ENCODE measurements at places on chromosomes 16 and 17.

- no peak for DNase-seq
Measured at GRCh38 chr17:31824766-31825360, 34.2 kb downstream of the COPRS start.

- no peak for DNase-seq
Measured at GRCh38 chr16:23668873-23669272, 9.8 kb upstream of the PLK1 start.

DNA sequence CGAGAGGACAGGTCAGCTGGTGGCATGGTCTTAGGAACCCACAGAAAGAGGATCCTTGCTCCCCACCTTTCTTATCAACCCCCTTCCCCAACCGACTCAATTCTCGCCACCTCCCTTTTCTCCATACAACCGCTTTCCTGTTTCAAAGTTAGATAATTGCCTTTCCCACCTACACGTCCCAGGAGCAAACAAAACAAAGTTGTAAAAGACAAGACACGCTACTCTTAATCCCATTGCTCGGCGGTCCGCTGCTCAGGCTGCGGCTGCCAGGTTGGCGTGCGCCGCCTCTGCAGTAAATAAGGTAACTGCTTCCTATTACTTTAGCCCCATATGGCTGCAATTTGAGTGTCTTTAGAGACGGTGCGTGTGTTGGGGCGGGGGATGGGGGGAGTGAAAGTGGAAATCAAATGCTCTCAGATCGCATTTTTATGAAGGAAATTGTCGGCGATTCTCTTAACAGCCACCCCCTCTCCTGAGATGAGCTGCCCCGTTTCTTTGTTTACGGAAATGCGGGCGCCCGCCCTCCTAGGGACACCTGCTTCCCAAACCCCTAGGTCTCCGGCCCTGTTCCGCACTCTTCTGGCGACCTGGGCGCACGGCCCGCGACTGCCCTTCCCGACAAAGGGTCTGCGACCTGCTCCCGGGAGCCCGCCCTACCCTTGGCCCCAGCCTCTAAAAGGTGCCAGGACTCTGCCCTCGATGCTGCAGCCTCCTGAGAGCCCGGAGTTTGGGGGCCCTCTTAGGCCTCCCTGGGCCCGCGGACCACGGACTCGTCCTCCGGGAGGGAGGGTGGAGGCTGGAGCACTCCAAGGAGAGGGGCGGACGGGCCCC lies 3.7 kb upstream of the CBX8 start:
- DNase-seq: peak; percentile 33

DNA sequence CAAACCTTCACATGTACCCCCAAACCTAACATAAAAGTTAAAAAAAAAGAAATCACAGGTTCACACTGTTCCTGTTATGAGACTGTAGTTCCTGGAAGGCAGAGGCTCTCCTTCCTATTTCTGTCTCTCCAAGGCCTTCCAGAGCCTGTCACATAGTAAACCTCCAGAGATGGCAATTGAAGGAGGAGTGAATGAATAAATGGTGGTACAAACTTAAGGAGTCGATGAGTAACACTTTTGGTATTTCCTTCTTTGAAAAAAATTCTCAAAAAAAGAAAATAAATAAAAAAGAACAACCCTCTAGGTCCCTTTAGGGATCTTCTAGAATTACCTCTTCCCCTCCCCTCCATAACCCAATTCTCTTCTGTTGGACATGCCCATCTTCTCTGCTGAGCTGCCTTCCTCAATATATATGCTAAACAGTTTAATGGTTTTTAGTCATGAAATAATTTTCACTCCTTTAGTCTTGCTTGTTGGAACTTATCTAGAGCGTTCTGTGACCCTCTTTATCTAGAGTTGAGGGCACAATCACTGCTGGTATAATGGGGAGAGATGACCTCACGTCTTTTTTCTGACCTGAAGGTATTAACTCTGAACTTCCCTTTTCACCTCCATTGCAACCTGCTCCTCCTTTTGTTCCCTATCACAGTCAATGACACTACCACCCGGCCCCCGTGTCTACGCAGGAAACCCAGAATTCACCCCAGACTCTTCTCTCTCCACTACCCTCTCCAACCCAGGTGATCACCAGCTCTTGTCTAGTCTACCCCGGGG lies 1.7 kb upstream of the TAF15 start:
- DNase-seq: no peak

DNA sequence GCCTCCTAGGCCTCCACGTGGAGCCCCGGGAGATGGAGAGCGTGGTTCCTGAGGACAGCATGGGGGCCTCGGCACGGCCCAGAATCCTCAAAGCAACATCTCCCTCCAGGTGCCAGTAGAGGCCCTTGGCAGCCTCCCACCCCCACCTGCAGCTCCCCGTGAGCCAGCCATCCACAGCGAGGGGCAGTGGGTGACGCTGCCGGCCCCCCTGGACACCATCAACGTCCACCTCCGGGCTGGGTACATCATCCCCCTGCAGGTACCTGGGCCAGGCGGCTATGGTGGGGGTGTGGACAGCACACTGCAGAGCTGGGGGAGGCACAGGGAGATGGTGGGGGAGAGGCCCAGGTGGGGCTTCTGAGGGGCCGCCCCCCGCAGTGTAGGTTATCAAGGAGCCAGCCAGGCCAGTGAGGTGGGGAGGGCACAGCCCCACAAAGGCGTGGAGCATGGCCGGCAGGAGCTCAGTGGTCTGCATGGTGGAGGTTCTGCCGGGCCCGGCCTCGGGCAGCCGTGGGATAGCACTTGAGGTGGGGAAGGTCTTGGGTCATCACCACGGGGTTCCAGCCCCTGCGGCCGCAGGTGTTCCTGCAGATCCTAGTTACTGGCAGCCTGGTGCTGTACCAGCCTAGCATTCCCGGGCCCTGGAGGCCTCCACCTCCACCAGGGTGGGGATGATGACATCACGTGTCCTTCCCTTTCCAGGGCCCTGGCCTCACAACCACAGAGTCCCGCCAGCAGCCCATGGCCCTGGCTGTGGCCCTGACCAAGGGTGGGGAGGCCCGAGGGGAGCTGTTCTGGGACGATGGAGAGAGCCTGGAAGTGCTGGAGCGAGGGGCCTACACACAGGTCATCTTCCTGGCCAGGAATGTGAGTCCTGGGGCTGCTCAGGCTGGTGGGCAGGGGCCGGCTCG lies 16.4 kb downstream of the GAA start:
- no peak for DNase-seq

GRCh38 chr17:58534331-58534730 lies 19.9 kb upstream of the MTMR4 start:
- DNase-seq: no peak

DNA sequence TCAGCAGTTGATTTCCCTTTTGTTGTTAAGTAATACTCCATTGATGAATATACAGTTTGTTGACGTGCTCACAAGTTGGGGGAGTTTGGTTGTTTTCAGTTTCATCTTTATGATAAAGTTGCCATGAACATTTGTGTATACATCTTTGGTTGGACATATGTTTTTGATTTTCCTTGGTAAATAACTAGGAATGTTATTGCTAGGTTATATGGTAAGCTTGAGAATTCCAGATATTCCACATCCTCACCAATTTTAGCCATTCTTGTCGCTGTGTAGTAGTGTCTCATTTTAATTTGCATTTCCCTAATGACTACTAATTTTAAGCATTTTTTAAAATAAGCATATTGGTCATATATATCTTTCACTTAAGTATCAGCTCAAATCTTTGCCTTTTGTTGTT lies 55.0 kb upstream of the RASL10B start:
- DNase-seq: no peak

- DNase-seq: no peak
Measured at GRCh38 chr17:65544672-65545071, 16.8 kb downstream of the AXIN2 start.

GRCh38 chr16:24822542-24822941 lies 23.2 kb upstream of the SLC5A11 start:
- DNase-seq: no peak

DNA sequence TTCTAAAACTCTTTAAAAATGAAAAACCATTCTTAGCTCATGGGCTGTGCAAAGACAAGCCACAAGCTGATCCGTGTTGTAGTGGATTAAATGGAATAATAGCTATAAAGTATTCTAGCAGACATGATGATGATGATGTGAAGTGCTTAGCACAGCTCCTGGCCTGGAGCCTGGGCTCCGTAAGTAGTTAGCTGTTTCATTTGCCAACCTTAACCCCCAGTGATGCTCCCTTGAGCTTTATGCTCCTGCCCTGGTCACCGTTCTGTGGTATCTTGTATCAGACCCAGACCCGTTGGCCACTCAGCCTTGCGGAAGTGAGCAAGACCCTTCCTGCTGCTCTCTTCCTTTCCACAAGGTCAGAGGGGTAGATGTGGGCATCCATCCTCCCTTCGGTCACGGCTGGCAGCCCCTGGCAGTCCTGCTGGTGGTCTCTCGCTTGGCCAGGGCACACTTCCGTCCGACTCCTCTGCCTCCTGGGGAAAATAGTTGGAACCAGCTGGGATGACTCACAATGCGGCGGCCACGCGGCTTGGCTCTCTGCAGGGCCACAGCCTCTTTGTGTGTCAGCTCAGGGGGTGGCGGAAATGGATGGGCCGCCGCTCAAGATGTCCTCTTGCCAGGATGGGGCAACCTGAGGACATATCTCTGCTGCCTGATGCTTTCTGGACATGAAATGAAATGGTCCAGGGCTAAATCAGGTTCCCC lies 79.1 kb downstream of the GPR139 start:
- no peak for DNase-seq

- DNase-seq: no peak
Measured at GRCh38 chr17:58278661-58279015, 2.1 kb downstream of the MPO start.

DNA sequence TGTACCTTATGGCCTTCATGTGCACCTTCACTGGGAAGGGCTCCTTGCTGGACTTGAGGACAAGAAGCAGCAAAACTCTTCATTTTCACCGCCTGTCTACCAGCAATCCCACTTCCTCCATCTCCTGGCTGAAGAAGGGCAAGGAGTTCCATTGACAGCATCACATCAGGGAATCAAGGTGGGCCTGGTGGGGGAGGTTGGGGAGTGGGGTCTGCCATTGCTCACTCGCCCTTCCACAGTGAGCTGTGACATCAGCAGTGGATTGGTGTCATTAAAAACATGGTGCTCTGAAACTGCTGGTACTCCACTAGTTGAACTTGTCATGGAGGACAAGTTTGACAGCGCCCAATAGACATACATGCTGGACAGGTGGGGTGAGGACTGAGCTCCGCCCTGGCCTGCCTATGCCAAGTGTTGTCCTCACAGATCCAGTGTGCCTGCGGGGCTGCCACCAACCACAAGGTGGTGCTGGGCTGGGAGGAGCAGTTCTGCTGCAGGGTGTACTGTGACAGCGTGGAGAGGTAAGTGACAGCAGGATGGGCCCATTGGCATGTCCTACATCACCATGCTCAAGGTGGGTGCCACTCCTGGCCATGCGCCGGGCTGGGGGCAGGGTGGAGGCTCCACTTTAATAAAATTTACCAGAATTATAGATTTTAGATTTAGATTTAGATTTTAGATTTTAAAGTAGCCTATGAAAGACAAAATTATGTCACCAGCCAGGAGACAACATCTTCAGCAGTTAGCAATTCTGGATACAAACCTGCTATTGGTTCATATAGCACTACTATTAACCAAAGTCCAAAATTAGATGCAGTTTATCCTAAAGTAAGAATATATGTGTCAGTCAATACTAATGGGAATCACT lies 1729.1 kb downstream of the TP53TG3F start:
- DNase-seq: no peak

DNA sequence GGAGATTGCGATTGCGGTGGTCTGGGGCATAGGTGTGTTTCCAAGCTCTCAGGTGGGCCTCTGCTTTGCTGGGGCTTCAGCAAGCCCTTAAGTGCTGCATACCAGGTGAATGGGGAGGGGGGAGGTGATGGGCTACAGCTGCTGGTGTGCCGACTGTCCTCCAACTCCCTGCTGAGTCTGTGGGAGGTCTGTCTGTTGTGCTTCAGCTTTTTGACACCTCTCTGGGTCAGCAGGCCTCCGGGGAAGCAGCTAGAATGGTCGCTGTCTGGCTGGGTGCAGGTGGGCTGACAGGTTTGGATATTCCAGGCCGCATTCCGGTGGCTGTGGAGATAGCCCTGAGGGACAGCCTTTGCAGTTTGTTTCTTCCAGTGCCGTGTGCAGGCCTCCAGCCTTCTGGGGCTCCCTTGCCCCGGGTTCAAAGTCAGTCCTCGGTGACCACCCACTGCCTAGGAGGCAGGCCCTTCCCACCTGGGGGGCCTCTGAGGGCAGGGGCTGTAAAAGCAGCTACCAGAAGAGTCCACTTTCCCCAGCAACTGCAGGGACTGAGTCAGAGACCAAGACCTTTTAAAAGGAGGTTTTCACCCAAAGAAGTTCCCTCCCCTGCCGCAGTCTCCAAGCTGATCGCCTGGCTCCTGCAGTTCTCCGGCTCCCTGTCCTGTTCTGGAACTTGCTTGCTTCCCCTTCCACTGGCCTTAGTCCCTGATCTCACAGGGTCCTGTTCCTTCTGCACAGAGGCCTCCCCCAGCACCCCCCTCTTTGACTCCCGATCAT lies 2.0 kb upstream of the TTYH2 start:
- DNase-seq: no peak

DNA sequence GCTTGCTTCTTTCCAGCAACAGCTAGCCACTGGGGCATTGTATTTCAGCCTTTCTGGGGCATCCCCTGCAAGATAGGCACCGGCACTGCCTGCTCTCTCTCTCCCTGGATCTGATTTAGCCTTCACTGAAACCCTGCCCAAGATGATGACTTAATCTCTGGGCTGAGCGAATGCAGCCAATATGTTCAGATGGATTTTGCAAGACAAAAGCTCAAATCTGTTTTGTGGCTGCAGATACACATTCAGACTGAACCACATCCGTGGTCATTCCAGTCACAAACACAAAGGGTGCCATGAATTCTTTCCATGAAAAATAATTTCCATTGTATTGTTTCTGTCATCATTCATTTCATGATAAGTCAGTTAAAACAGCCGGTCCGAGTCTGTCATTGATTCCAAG lies 24.2 kb downstream of the SOST start:
- no peak for DNase-seq

DNA sequence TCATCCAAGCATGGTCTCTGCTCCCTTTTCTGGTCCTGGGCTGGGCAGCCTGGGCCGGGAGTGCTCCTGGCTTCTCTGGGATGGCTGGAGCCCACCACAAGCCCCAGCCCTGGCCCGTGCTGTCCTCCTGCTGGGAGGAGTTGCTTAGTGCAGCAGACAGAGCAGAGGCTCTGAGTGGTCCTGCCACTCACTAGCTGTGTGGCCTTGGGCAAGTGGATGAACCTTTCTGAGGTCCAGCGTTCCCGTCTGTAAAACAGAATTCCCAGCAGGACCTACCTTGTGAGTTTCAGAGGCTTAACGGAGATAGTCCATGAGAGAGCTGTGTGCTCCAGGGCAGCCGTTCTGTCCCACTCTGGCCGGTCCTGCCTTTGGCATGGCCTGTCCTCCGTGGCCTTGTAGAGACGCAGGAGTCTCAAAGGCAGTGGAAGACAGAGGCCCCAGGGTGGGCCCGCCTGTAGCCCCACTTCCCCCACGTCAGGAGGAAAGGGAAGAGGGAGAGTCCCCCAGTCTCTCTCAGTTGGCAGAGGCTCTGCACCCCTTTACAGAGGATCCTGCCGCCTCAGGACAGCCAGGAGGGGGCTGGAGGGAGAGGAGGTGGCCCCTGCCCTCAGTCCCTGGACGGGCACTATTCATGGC lies 7.8 kb downstream of the MYO15B start:
- no peak for DNase-seq

- DNase-seq: no peak
Measured at GRCh38 chr17:83006515-83007455, 72.6 kb upstream of the METRNL start.
